ENCODE measurements at places on chromosomes 7 and 10. TPM values are rescaled to one million over a fixed set of nuclear protein-coding genes. Genes with fewer than 3 reads are reported as not detected.

The MKX gene
- total RNA-seq, result 0.54 TPM

The ANKRD1 gene
- total RNA-seq, result not detected

The STOX1 gene
- total RNA-seq, result 14.9 TPM

The CPA1 gene
- 1.3 TPM for total RNA-seq

The TMEM229A gene
- not detected for total RNA-seq

The MBL2 gene
- not detected for total RNA-seq

The CASTOR2 gene
- 10.5 TPM for total RNA-seq

The BMPER gene
- 1.5 TPM for total RNA-seq

The CALML3 gene
- total RNA-seq, result 0.24 TPM

The ANKRD30A gene
- total RNA-seq, result 0.13 TPM

The CHAT gene
- total RNA-seq, result not detected

The PNLIPRP3 gene
- 0.11 TPM for total RNA-seq

The HDAC9 gene
- total RNA-seq, result 28.2 TPM

The KIAA1217 gene
- 67.3 TPM for total RNA-seq

The ACTA2 gene
- 75.2 TPM for total RNA-seq

The PAOX gene
- 9.7 TPM for total RNA-seq

The PSD gene
- 0.24 TPM for total RNA-seq

The ZNF117 gene
- total RNA-seq, result 10.5 TPM

The NUTM2B gene
- total RNA-seq, result 1.9 TPM

The ACSM6 gene
- 0.56 TPM for total RNA-seq

The NKX6-2 gene
- not detected for total RNA-seq

The TPK1 gene
- total RNA-seq, result 2.6 TPM

The SPDYE2 gene
- not detected for total RNA-seq

The IQUB gene
- 11.3 TPM for total RNA-seq

The STEAP4 gene
- total RNA-seq, result 45.2 TPM

The TRIM74 gene
- not detected for total RNA-seq

The ALOX5 gene
- 8.1 TPM for total RNA-seq

The ZNF488 gene
- total RNA-seq, result 0.56 TPM

The NEUROG3 gene
- not detected for total RNA-seq

The PPP1R17 gene
- not detected for total RNA-seq

The RELN gene
- total RNA-seq, result 21.7 TPM

The PHKG1 gene
- 2.1 TPM for total RNA-seq

The TSPAN12 gene
- 43.8 TPM for total RNA-seq

The RASSF4 gene
- total RNA-seq, result 219 TPM

The TMEM236 gene
- 0.67 TPM for total RNA-seq

The RPEL1 gene
- not detected for total RNA-seq

The HMX3 gene
- total RNA-seq, result not detected

The PRSS2 gene
- not detected for total RNA-seq

The NACAD gene
- 2.3 TPM for total RNA-seq

The CHN2 gene
- 43.7 TPM for total RNA-seq

The CALCR gene
- total RNA-seq, result 0.11 TPM

The MYPN gene
- total RNA-seq, result not detected

The FGL2 gene
- 19.9 TPM for total RNA-seq

The LIPM gene
- not detected for total RNA-seq

The SAP25 gene
- total RNA-seq, result not detected

The LRGUK gene
- total RNA-seq, result 3.7 TPM
